ENCODE measurements at places on chromosomes 5 and 9.
A peak's percentile ranks its signal among the peaks of the same experiment; 100 is the strongest.

DNA sequence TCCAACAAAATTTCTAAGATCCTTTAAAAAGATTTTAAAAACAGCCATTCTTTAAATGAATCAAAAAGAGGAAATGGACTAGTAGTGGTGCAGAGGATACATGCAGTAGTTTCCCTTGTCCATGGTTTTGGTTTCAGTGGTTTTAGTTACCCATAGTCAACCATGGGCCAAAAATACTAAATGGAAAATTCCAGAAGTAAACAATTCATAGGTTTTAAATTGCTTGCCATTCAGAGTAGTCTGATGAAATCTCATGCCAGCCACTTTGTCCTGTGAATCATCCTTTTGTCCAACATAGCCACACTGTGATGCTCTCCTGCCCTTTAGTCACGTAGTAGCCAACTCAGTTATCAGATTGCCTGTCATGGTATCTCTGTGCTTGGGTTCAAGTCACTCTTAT is 286.1 kb downstream of the ANXA1 start:
- DNase-seq, result peak; percentile 2

DNA sequence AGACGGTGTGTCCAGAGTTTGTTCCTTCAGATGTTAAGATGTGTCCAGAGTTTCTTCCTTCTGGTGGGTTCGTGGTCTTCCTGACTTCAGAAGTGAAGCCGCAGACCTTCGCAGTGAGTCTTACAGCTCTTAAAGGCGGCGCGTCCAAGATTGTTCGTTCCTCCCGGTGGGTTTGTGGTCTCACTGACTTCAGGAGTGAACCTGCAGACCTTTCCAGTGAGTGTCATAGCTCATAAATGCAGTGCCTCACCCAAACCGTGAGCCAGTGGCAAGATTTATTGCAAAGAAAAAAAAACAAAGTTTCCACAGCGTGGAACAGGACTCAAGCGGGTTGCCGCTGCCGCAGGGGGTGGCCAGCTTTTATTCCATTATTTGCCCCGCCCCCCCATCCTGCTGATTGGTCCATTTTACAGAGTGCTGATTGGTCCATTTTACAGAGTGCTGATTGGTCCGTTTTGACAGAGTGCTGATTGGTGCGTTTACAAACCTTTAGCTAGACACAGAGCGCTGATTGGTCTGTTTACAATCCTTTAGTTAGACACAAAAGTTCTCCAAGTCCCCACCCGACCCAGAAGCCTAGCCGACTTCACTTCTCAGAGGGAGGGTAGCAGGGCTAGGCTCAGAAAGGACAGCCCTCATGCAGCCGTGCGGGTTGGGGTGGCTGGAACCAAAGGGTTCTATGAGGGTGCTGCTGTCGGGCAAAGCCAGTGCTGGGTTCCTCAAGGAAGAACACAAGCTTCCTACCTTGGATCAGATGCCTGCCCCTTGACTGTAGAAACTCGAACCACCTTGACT is 9.1 kb upstream of the RNF130 start:
- no peak for DNase-seq

DNA sequence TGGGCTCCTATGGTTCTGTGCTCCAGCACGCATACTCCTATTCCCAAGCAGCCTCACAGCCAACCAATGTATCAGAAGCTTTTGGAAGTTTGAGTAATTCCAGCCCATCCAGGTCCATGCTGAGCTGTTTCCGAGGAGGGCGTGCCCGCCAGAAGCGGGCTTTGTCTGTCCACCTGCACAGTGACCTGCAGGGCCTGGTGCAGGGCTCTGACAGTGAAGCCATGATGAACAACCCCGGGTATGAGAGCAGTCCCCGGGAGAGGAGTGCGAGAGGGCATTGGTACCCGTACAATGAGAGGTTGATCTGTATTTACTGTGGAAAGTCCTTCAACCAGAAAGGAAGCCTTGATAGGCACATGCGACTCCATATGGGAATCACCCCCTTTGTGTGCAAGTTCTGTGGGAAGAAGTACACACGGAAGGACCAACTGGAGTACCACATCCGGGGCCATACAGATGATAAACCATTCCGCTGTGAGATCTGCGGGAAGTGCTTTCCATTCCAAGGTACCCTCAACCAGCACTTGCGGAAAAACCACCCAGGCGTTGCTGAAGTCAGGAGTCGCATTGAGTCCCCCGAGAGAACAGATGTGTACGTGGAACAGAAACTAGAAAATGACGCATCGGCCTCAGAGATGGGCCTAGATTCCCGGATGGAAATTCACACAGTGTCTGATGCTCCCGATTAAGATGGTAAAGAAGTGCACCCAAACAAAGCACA is 19.9 kb downstream of the ZBTB34 start:
- no peak for DNase-seq

- no peak for DNase-seq
These were observed 1314.9 kb upstream of the CDH6 start for GRCh38 chr5:29878599-29878998.

DNA sequence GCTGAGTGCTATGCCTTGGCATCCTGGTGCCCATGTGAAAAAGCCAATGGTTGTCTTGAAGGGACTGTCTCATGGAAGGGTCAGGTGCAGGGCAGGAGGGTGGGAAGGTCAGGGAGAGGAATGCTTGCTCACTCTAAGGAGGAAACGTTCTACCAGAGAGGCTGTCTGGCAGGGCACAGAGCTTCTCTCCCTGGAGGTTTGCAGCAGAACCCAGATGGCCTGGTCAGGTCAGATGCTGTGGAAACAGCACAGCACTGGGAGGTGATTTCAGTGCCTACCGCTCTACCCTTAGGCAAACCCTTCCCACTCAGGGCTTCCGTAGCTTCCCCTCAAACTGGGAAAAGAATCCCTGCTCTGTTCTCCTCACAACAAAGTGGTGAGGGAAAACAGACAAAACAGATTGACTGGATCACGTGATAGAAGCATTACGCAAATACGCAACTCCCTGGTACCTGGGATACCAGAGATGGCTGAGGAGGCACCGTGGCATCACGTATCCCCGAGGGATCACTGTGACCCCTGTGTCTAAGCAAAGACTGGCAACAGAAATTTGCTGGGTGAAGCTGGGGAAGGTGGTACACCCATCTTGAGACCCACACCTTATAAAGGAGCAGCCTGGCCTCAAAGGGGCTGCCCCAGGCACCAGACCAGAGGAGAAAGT is 3.9 kb upstream of the MGAT1 start:
- no peak for DNase-seq

- DNase-seq, result no peak
These were observed 1485.1 kb downstream of the EFNA5 start for GRCh38 chr5:106185661-106186081.

DNA sequence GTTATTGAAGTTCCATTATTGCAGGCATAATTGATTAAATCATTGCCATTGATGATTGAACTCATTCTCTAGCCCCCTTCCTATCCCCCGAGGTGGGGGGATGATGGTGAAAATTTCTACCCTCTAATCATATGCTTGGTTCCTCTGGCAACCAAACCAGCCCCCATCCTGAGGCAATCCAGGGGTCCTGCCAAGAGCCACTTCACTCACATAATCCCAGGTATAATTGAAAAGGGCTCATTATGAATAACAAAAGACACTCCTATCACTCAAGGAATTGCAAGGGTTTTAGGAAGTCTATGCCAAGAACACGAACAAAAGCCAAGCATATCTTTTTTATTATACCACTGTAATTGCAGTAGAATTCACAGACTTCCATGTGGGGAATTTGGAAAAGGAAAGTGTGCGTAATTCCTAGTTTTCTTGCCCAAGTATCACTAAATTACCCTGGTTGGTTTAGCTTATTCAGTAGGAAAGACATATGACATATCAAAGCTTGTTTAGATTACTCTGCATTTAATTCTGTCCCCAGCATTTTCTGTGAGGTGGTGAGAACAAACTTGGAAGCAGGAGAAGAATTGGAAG is 130.7 kb upstream of the TAF11L2 start:
- DNase-seq, result no peak

DNA sequence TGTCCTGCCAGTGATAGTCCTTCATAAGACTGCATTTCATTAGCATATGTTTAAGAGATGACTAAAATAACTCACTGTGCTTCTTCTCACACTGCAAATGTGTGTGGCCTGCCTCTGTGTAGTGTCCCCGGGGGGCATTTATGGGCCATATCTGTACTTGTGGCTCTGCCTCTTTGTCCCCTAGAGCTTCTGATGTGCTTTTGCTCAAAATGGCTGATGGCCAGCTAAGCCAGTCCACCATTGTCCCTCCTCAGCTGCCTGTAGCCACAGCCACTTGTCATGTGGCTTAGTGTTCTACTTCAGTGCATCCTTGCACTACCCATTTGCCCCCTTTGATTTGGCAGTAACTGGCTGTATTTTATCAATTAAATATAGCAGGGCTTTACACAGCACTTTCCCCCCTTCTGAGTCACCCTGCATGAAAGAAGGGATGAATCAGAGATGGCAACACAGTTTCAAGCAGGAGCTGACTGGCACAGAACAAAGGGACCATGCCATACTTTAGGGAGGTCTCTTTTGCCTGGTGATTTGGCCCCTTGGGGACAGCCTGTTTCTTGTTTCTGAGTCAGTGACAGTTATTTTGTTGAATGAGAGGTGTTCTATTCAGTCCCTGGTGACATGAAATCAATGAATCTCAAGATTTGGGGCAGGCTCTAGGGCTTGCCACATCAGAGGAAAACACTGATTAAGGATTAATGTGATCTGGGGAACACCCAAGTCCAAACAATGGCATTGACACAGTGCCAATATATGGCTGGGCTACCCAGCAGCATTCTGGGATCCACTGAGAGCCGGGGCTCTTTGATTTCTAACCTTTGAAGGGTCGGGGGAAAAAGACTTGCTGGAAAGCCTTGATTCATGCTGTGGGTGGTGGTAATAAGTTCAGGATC is 245.5 kb downstream of the SMARCA2 start:
- DNase-seq, result peak; percentile 74

- peak; percentile 60 for DNase-seq
These were observed 1198.6 kb upstream of the ACO1 start for GRCh38 chr9:31185831-31186230.

- DNase-seq, result peak; percentile 59
These were observed 720 bp downstream of the NADK2 start for GRCh38 chr5:36240779-36241630.

GRCh38 chr5:154784856-154785255 is 29.7 kb downstream of the LARP1 start:
- DNase-seq, result no peak

DNA sequence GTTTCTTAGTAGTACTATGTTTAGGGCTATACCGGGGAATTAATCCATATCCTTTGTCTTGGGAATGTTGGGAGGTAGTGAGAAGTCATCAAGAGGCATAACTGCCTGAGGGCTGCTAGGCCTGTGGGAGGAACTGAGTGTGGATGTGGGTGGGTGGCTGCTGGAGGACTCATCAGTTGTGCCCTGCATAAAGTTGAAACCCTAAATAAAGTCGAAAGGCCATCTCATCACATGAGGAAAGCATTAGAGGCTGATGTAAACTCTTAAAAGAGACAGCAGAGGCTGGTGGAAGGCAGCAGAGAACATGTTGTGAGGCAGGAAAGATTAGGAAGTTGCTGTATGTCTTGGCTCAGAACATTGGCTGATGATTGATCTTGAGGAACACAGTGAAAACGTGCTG is 143.8 kb downstream of the MAST4 start:
- DNase-seq, result no peak

DNA sequence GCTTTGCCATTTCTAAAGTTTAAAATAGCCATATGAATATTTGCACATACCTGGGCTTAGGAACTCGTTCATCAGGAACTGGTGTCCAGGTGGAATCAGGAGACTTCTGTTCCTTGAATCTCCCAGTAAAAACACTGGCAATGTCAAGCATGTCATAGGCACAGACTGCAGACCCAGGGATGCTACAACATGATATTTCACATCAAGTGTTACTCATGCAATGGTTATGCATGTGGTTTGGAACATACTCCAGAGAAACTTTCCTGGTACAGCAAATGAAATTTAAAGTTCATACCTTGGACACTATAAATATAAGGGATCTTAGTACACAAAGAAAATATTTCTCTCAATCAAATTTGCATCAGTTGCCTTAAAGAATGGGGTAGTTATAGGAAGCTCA is 92.2 kb downstream of the SEMA6A start:
- peak; percentile 46 for DNase-seq

Measured in fibroblast of the aortic adventitia (primary cell).